DMS79 (cell line): ENCODE measurements at places on chromosomes 3 and 15.

GRCh38 chr3:150177673-150178381 lies 207.1 kb upstream of the PFN2 start:
- no peak for DNase-seq

GRCh38 chr15:52308446-52309153 lies 13.0 kb upstream of the MYO5C start:
- no peak for DNase-seq

DNA sequence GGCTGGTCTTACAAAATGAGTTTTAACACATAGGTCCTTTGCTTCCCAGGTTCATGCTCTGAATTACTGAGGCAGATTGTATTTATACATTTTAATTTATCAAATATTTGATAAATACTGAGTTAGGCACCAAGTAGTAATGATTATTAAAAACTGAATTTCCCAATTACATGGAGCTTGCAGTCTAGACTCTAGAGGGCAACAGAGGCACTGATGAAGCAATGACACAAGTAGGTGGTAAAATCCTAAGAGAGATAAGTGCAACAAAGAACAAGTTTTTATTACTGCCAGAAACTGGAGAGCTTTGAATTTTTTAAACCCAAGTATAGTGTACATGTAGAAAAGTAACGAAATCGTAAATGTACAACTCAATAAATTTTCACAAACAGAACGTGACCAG lies 406.2 kb upstream of the RARB start:
- DNase-seq = no peak

DNA sequence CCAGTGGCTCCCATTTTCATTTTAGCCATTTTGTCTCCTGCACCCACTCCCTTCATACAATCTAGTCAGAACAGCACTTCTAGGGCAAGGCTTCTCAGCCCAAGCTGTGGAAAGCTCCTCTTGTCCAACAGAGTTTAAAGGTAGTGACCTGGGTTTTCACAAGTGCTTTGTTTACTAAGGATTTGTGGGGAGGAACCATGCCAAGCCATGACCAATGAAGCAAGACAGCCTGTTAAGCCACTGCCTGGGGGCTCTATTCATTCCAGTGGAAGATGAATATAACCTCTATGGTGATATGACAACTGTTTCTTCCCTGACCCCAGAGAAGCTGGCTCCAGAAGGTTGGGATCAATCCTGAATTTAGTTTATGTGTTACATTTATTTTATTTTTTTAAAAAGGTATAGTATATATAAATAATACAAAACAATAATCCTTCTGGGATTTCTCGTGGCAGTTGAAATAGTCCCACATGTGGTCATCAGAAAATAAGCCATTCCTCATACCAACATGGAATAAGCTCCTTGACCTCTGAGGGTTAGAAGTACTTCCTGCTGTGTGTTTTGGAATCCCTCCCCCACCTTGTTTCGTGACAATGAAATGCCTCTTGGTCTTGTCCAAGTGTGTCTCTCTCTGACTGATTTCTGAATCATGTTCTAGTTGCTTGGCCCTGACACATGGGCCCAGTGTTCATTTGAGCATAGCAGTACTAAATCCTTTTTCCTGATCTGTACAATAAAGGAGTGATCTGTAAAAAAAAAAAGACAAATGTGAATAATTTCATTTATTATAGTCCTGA lies 13.3 kb upstream of the THUMPD3 start:
- DNase-seq = peak; percentile 43

DNA sequence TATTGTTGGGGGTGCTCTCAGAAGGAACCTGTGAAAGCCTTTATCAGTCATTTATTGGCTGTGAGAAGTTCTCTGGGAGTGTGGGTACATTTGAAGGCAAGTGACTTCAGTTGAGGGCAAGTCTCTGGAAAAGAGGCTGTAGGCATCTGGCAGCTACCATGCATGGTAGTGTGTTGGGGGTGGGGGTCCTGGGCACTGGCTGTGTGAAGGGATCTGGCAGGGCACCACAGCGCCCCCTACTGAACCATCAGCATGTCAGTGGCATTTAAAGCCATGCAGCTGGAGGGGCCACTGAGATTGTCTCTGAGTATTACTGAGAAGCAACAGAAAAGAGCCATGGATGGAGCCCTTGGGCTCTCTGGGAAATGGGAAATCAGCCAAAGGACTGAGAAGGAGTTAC lies 30.6 kb downstream of the CRTAP start:
- DNase-seq = no peak
